Liver (tissue), 10 donors: ENCODE measurements at places on chromosomes 7 and 10. TPM values are rescaled to one million over a fixed set of nuclear protein-coding genes. Genes with fewer than 3 reads are reported as not detected.

GRCh38 chr7:22584179-22584578, 84.2 kb upstream of the STEAP1B start:
- no peak for DNase-seq

The CLDN3 gene
- 21.1 TPM for total RNA-seq

GRCh38 chr7:1508277-1508758, 4.1 kb upstream of the INTS1 start:
- DNase-seq = no peak

DNA sequence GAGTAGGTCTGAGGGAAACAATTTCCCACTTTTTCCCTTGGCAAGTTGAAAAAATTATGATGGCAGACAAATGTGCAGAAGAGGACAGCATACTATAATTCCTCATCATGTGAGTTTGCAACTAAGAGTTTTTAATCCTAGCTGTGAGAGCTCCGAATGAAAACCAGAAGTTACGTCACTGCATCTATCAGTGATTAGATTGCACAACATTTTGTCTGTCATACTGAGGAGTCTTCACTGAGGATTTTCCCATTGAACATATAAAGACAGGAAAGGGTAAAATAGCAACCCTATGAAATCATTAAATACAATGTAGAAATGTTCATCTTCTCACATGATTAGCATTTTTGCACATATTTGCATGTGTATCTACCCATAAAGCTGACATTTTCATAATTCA, 45.8 kb downstream of the ZNF736 start:
- no peak for DNase-seq

The SLC26A4 gene
- total RNA-seq = 0.25 TPM

The TFEC gene
- 5.1 TPM for total RNA-seq

GRCh38 chr10:32982911-32983909, 25.2 kb upstream of the ITGB1 start:
- DNase-seq = no peak
